Activated CD4-positive, alpha-beta T cell treated with anti-CD3 and anti-CD28 coated beads, Interleukin-2, amount 50 U/mL, for 1 hour (primary cell): ENCODE measurements at places on chromosomes 6 and 20.

- DNase-seq = no peak
Observed at GRCh38 chr6:113873043-113873667, 16.0 kb downstream of the MARCKS start.

DNA sequence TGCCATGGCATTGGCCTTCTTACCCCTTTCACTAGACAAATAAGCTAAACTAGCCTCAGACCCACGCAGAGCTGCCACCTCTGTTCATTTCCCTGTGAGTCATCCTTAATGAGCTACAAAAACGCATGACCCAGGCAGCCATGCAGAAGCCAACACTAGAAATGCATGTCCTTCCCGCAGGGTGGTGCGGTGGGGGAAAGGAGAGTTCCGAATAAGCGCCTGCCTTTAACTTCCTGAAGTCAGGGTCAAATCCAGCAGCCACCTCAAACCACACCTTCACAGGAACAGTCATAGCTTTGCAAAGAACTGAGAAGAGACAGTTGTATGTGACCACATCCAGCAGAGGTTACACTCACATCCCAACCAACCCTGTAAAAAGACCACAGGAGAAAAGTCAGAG, 40.4 kb downstream of the IRF4 start:
- no peak for DNase-seq

DNA sequence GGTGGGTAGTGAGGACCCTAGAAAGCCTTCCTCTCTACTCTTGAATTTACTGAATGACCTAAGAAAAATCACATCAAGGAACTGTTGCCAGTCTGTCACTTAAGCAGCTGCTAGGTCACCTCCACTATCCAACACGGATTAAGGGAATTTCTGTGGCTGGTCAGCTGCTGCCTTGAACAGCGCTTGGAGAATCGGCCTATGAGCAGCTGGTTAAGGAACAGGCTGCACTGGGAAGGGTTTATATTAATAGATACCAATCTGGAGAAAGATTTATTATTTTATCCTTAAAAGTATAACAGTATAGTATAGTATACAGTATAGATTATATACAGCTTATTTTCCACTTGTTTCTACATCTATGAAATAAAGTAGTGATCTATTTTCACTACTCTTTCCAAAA, 6.5 kb downstream of the PTPRK start:
- no peak for DNase-seq

- DNase-seq = no peak
Observed at GRCh38 chr6:43840490-43841218, 70.6 kb downstream of the VEGFA start.

GRCh38 chr20:36784900-36785299, 11.3 kb upstream of the DSN1 start:
- DNase-seq = no peak

- DNase-seq = no peak
Observed at GRCh38 chr20:24102749-24103333, 114.3 kb upstream of the GGTLC1 start.

DNA sequence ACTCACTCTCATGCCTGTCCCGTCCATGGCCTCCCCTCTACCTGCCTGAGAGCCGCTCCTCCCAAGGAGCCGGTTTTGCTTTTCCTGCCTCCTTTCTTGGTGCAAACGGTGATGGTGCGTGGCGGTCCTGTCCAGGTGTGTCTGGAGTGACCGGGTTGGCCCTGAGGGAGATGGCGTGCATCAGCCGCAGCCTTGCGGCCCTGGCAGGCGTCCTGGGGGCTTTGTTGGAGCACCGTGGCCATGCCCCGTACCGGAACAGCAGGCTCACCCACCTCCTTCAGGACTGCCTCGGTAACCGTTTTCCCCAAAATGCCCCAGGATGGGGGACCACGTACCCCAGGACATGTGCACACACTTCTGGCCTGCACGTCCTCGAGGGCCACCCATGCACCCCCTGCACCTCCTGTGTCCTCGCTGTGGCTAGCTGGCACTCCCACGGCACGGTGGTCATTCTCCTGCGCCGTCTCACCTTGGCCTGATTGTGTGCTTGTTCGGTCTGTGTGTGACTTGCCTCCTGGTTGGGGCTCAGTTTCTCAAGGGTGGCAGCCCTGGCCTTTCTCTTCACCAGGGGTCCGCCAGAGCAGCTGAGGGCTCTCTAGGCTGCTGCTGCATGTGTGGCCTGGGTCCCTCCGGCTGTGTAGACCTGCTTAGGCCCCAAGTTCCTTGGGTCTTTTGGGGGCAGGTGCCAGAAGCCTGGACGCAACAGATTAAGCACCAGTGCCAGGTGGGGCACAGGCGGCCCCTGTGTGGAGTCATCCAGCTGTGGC, 36.4 kb downstream of the FRMD1 start:
- DNase-seq = no peak

DNA sequence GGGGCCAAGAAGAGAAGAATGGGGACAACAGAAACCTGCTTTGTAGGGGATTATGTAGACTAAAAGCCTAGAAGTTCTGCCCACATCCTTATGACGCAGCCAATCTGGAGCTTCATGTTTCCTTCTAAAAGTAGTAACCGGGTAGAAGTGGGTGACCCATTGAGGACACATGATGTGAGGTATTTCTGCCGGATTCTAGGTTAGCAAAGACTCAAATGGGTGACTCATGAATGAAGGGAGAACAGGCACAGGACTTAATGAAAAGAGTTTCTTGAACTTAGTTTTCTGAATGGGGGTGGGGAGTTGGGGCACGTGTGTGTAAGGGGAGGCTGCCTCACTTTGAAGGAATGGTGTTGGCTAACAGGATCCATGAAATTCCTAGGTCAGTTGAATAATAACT, 68.8 kb downstream of the CDS2 start:
- DNase-seq = no peak

GRCh38 chr20:62980380-62980960, 26.3 kb downstream of the BHLHE23 start:
- DNase-seq = no peak

GRCh38 chr6:83702077-83702476, 6.8 kb downstream of the SNAP91 start:
- DNase-seq = no peak

DNA sequence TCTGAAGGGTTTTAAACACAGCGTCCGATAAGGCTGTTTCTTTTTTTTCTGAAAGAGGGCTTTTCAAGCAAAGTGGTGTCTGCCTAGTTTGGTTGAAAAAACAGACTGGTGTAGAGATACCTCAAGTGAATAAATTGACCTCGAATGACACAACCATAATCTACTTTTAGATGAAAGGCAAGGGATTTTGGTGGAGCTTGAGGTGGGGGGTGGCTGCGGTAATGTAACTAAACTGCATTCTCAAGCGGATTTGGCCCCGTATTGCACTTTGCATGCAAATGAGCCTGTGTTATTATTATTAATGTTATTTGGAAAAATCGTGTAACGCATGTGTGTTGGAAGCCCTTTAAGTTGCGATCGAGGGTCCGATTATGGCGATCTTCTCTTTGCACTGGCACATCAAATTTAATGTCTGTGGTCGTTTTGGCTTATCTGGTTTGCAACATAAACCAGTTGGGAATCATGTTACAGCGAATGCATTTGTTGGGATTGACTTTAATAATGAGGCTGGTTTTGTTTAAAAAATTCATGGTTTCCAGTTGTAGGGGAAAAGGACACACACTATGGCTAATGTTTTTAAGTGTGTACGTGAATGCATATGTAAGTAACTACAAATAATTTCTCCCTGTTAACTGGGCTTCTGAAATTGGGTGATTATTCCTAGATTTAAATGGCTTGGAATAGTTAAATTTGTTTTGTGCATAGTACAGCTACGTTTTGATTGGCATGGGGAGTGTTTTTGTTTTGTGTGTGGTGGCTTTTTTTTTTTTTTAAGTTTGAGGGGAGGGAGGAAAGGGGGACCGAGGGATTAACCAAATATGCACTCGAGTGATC, 1.0 kb downstream of the JARID2 start:
- DNase-seq = peak; percentile 33

GRCh38 chr6:82741325-82741995, 324.2 kb downstream of the UBE3D start:
- no peak for DNase-seq

DNA sequence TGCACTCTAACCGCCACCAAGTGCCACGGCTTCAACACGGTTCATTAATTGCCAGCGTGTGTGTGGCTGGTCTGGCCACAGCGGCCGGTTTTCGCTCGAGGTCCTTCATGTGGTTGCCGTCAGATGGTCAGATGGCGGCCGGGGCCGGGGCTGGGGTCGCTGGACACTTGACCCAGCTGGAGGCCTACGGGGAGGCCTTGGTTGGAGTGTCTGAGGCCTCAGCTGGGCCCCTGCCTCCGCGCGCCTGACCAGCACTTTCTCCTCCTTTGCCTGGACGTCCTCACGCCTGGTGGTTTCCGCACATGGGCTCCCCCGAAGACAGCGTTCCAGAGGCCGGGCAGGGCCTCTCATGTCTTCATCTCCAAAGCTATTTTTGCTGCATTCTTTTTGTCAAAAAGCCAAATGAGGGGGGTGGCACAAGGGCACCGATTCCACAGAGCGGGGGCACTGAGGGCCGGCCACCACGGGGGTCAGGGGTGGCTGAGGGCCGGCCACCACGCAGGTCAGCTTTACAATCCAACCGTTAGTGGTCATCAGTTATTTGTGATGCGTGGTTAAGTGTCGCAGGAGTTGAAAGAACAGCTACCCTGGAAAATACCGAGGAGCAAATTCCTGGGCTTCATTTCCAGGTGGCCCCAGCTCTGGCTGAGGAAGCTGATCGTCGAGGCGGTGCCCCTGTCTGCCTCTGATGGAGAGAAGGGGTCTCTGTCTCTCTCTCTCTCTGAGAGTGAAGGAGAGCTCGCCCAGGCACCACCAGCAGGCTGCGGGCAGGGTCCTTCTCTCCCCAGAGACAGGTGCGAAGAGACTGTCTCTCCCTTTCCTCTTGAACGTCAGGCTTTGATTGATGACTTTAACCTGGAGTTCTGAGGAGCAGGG, 50.5 kb upstream of the FRMD1 start:
- no peak for DNase-seq

DNA sequence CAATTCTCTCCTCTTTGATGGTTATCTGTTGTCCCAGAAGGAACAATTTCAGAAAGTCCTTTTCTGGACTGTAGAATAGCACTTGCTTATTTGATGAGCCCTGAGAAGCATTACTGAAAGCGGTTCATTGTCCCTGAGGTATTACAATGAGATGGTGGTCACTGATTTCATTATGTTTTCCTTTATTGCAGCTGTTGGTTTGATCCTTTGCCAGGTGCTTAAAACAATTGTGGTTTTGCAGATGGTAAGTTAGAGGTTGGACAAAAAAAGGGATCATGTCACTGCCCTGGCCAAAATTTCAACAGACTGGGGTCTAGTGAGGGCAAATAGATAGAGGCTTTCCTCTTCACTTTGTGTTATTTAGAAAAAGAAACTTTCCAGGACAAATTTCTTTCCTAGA, 61.9 kb downstream of the ESR1 start:
- DNase-seq = no peak

GRCh38 chr6:32178547-32179440, 589 bp downstream of the RNF5 start:
- no peak for DNase-seq

GRCh38 chr6:14423955-14424354, 306.4 kb downstream of the CD83 start:
- no peak for DNase-seq

DNA sequence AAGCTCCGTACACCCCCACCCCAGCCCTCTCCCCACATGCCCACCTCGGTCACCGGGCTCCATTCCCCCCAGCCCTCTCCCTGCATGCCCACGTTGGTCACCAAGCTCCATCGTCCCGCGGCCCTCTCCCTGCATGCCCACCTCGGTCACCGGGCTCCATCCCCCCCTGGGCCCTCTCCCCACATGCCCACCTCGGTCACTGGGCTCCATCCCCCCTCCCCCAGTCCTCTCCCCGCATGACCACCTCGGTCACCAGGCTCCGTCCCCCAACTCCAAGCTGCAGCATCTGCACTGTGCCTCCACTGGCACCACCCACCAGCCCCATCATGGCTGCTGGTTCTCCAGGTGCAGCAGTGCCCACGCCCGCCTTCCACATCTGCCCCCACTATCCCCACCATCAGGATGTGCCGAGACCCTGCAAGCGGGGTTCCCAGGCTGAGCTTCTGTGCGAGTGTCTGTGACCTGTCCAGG, 16.8 kb downstream of the TAF4 start:
- DNase-seq = no peak

GRCh38 chr6:5155906-5156305, 70.8 kb downstream of the PPP1R3G start:
- no peak for DNase-seq

GRCh38 chr20:25083141-25083772, 1.3 kb upstream of the VSX1 start:
- no peak for DNase-seq

- no peak for DNase-seq
Observed at GRCh38 chr20:57034001-57034400, 232.4 kb downstream of the BMP7 start.

- no peak for DNase-seq
Observed at GRCh38 chr20:6562111-6562510, 205.4 kb upstream of the BMP2 start.

GRCh38 chr6:35088281-35089215, 52.6 kb downstream of the TCP11 start:
- no peak for DNase-seq
